NCI-H2171 (cell line): ENCODE measurements at places on chromosomes 6 and 20.

- DNase-seq: no peak
Observed at GRCh38 chr20:57707320-57707719, 2.5 kb downstream of the PMEPA1 start.

- no peak for DNase-seq
Observed at GRCh38 chr20:43302936-43303335, 113.2 kb upstream of the PTPRT start.

GRCh38 chr20:2651772-2652723 is at the start of gene NOP56:
Gene NOP56 (plus strand): TSS chr20:2652632. CDS start chr20:2652661, 29 bp downstream.
- peak; percentile 95 for DNase-seq

GRCh38 chr6:33850296-33850695 is 46.5 kb upstream of the MLN start:
- DNase-seq: no peak

DNA sequence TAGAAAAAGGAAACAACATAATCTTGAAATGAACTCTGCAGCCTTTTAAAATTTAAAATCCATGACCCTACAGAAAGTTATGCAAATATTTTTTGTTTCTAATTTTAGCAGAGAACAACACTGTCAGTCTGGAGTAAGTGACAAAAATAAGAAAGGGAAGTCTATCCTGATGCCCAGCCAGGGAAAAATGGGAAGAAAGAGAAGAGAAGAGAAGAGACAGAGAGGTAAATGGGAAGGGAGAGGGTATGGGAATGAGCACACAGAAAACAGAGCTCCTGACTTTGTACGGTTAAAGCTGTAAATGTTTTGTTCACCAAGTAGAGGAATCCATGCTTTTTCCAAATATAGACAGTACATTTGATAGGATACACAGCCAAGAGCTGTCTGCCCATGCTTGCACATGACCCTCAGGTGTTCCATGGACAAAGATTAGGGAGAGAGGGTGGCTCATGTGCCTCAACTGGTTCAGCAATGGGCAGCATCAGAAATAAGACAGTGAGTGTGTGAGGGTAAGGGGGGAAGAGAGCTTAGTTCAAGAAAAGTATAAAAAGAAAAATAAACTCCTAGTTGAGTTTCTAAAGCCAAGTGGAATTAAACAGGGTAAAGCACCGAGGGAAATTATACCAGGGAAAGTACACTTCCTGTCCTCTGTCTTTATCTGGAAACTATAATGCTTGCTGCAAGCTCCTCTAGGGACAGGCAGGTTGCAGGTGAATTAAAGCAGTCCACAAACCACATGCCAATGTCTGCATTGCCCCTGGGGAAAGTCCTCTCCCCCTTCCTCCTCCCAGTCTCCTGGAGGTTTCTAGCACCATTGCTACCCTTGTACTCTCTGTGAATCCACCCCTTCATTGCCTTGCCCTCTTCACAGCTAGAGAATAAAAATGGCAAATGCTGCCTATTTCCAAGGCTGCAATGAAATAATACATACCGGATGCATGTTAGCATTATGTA is 30.0 kb downstream of the MAP3K5 start:
- no peak for DNase-seq

DNA sequence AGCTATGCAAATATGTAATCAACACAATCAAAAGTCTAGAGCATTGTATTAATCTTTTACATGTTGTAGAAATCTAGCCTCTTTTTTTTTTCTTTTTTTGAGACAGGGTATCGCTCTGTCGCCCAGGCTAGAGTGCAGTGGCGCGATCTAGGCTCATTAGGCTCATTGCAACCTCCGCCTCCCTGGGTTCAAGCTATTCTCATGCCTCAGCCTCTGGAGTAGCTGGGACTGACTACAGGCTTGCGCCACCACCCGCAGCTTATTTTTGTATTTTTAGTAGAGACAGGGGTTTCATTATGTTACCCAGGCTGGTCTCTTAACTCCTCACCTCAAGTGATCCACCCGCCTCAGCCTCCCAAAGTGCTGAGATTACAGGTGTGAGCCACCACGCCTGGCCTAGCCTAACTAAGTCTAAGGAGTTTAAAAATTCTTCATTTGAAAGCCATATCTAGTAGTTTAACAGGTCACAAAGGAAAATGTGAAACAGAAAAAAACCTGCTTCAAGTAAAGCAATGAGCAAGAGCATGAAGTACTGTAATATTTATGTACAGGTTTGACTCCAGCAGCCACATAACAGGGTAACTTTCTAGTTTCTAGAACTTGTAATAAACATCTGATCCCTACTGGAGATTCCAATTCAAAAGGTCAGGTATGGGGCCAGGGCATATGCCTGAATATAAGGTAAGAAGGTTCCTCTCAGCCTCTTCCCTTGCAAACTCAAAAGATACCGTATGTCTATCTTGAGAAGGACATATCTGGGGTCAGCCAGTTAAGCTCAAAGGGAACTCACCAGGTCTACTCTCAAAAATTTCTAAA is 4.4 kb downstream of the CPNE1 start:
- no peak for DNase-seq

GRCh38 chr20:38917657-38918056 is 8.6 kb upstream of the FAM83D start:
- no peak for DNase-seq

DNA sequence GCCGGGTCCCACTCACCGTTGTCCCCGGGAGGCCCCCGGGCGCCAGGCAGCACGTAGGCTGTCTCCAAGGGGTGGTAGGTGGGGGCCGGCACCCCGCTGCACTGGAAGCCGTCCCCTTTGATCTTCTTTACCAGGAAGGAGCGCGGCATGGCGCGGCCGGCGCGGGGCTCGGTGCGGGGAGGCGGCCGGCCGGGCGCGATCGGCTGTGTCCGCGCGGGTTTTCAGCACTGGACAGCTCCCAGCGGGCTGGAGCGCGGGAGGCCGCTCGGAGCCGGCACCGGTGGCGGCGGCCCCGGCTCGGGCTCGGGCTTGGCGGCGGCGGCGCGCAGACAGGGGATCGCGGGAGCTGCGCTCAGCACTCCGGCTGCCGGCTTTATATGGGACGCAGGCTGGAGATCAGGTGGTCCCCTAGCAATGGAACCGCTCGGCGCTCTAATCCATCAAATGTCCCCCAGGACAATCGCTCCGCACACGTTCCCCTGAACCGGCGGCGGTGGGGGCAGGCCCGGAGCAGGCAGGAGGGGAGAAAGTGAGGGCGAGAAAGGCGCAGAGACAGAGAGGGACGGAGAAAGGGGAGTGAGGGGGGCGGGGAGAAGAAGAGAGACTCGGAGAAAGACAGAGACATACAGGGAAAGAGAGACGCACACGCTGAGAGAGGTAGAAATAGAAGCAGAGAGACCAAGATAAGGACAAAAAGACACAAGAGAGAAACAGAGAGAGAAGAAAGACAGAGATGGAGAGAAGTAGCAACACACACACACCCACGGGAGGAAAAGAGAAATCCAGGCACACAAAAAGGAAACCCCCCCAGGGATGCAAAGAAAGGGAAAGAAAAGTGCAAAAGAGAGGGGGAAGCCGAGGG is at the start of gene SCRT2:
TSS of gene SCRT2 (minus strand) at position 350 of the 862 bp plus-strand sequence. CDS start at position 149, 201 bp downstream.
- peak; percentile 62 for DNase-seq

GRCh38 chr6:42402184-42402583 is 49.5 kb downstream of the TRERF1 start:
- DNase-seq: no peak

DNA sequence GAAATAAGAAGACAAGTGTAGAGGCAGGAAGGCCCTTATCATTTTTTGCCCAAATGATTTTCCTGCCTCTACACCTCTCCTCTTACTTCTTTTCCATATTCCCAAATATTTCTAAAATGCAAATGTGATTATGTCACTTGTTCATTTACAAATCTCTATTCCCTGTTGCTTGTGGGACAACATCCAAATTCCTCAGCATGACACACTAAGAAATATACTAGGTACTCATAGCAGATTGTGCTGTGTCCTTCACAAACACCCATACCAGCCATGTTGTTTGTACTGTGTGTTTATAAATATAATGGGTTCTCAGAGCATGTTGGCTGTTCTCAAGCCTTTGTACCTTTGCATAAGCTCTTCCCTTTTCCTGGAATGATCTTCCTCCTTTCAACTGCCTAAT is 17.7 kb upstream of the FYN start:
- DNase-seq: no peak

DNA sequence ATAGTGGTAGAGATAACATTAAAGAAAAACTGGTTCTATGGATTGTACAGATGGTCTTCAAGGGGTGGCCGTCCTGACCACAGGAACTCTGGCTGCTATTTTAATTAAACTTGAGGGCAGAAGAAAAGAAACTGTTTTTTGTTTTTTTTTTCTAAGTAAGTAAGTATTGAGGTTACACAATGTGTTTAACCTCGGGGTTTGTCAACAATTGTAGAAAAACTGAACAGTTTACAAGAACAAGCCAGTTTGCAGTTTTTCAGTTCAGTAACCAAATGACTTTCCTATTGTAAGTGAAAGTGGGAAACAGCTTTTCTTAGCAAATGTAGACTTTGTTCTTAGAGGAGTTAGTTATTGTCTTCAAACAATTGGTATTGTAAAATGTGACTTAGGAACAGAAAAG is 77.0 kb downstream of the PLCB1 start:
- DNase-seq: no peak

DNA sequence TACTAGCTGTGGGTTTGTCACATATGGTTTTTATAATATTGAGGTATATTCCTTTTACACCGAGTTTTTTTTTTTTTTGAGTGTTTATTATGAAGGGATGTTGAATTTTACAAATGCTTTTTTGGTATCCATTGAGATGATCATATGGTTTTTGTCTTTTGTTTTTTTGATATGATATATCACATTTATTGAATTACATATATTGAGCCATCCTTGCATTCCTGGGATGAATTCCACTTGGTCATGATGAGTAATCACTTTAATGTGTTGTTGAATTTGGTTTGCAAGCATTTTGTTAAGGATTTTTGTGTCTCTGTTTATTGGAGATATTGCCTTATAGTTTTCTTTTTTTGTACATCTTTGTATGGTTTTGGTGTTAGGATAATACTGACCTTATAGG is 3.3 kb upstream of the ZNF337 start:
- no peak for DNase-seq

GRCh38 chr6:115969207-115969929 is 91.3 kb downstream of the FRK start:
- no peak for DNase-seq

DNA sequence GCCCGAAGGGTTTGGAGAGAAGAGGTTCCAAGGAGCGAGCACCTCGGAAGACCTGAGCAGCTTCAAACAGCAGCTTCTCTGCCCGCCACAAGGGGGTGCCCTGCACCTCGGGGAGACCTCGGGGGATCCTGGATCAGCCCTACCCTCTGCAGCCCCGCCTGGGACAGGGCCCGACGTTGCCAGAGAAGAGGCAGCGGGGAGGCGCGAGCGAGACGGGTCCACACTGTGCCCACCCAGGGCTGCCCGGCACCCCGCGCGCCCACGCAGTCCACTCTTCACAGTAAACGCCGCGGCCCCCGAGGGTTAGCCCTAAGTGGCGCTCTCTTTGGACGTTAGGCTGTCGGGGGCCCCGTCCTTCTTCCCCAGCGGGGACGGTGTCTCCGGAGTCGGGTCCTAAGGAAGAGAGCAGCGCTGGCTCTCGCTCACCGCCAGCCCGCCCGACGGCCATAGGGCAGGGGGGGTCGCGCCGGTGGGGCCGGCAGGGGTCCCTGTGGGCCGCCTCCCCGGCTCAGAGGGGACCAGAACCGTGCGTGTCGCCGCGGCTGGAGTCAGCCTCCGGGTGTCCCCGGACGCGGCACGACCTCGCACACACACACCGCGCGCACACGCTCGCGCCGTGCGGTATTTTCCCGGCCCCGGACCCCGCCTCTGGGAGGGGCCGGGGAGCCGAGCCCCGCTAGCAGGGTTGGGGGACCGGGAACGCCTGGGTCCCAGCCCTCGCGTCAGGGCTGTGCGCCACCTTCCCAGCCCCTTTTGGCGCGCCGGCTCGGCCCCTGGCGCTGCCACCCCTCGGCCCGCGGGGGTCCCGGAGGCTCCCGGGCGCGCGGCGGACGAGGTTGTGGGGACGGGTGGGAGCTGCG is 929 bp downstream of the CDH22 start:
- DNase-seq: peak; percentile 81

GRCh38 chr20:60695226-60696000 is 556.6 kb upstream of the CDH4 start:
- no peak for DNase-seq

- no peak for DNase-seq
Observed at GRCh38 chr6:105603788-105604586, 201.1 kb upstream of the PREP start.

DNA sequence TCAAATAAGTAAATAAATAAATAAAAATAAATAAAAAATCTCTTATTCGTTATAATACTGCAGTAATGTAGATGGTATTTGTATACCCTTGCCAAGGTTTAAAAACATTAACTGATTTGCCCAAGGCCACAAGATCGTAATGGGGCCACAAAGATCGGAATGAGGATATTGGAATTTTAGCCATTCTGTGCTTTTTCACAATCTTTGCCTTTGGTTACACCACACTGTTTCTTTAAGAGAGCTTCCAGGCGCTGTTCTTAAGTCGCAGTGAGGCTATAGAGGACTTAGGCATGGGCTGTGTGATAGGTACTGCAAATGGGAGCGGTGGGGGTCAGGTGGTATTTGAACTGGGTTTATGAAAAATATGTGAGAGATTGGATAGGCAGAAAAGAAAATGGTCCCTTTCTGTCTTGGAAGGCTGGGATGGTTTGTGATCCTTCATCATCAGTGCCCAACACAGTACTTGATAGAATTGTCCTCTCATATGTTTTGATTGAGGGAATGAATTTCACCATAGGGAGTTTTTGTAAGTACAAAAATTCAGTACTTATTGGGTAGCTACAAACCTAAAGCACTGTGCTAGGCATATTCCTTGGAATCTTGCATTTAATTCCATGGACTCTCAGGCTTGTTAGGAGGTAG is 1.4 kb downstream of the NUS1 start:
- no peak for DNase-seq

GRCh38 chr20:49338061-49338460 is 60.2 kb upstream of the ZNFX1 start:
- no peak for DNase-seq

GRCh38 chr6:43254846-43255245 is 11.6 kb downstream of the TTBK1 start:
- DNase-seq: no peak

GRCh38 chr6:49462927-49463611 is at the start of the genes CENPQ and MMUT:
Gene CENPQ (plus strand): TSS chr6:49463370. CDS start chr6:49470177, 6,807 bp downstream.
Gene MMUT (minus strand): TSS chr6:49463253. CDS start chr6:49459466, 3,787 bp downstream.
- DNase-seq: peak; percentile 93

- no peak for DNase-seq
Observed at GRCh38 chr6:130604841-130605399, 222.3 kb upstream of the SMLR1 start.

DNA sequence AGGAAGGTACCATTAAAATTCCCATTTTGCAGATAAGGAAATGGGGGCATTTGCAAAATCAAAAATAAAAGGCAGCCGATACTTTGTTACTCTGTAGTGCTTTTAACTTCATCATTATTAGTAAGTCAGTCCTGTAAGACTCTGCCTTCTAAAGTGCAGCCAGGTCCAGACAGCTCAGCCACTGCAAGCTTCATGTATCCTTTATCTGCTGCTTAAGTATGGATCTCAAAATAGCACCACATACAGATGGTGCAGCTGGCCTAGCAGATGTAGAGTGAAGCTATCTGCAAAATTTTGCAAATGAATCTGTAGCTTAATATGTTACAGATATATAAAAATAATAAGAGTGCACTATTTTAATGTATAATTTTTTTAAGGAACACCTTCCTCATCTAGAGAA is 53.4 kb downstream of the NUS1 start:
- DNase-seq: no peak

GRCh38 chr6:17281100-17281496 is at the start of gene RBM24:
Gene RBM24 (plus strand): TSS chr6:17281361. CDS start chr6:17281582, 221 bp downstream.
- peak; percentile 57 for DNase-seq

- DNase-seq: no peak
Observed at GRCh38 chr6:161038229-161039031, 46.9 kb downstream of the MAP3K4 start.

- no peak for DNase-seq
Observed at GRCh38 chr20:4169360-4170190, 154.2 kb upstream of the RNF24 start.
